ENCODE measurements at places on chromosomes 5 and 9.

- no peak for DNase-seq
Measured at GRCh38 chr9:88555268-88555980, 20.4 kb downstream of the NXNL2 start.

DNA sequence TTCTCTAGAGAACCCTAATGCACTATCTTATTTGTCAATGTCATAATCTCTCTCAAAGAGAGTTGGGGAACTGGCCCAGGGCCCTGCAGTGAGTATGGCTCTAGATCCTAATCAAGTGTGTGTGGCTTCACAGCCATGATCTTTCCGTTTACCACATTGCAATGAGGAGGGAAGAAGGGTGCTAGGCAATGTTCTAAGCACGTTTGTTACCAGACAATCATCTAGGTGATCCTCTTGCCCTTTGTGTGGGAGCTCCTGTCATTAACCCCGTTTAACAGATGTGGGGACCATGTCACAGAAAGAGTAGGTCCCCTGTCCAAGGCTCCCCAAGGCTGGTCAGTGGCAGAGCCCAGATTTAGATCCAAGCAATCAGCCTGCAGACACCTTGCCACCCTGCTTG lies 128.2 kb upstream of the IRX4 start:
- DNase-seq = no peak

GRCh38 chr5:77590347-77590746 lies 48.2 kb downstream of the OTP start:
- DNase-seq = no peak

GRCh38 chr9:20331095-20331685 lies 291.1 kb downstream of the MLLT3 start:
- DNase-seq = no peak

DNA sequence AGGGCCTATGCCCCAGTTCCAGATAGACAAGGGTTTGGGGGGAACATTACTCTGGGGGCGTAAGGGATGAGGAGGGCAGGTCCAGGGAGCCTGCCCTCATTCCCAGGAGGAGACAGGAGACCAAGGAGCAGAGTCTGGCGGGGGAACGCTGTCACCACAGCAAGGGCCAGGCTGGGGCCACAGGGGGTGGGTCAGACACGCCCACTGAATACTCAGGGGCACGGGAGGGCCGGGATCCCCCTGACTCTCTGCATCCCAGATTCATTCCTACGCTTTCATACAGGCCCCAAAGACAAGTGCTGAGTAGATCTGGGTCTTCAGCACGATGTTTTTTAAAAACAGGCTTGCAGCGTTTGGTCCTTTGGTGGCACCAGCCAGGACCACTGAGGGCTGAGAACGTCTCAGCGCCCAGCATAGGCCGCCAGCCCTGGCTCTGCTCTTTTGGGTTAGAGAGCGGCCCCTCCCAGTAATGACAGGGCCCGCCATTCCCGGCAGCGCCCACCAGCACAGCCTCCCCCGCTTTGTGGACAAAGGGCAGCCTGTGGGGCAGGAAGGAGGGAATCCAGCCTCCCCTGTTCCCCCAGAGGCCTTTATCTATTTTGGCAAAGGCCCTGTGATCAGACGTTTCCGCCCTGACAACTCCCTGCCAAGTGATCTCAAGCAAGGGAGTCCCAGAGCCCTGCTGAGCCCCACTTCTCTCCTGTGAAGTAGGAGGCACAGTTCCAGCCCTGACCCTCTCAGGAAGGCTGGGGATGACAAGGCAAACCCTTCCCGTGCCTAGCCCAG lies 24.9 kb downstream of the NEK6 start:
- DNase-seq = no peak

DNA sequence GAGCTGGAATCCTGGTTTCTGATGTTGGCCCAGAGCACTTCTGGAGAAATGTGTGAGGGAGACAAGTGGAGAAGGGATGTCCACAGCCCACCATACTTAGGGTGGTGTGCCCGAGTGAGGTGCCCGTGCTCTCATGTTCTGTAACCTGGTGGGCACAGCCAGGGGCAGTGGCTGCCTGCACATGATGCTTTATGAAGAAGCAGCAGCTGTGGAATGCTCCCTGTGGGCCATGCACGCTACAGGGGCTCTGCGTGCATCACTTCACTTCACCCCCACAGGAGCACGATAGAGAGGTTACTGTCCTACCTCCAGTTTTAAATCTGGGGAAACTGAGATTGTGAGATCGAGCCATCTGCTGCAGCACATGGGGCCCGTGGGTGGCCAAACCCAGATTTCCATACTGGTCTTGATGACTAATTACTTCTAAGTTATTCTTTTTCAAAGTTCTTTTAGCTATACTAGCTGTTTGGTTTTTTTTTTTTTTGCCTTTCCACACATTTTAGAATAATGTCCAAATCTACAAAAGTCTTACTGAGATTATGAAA lies 441.6 kb downstream of the GADD45G start:
- no peak for DNase-seq

All from activated CD4-positive, alpha-beta T cell treated with anti-CD3 and anti-CD28 coated beads for 1 hour (primary cell).